Neural crest cell (in vitro differentiated cells): ENCODE measurements at places on chromosomes 2 and 18.

GRCh38 chr18:9627642-9628041 is 13.3 kb upstream of the PPP4R1 start:
- DNase-seq: no peak

- no peak for DNase-seq
These were observed 1074.2 kb upstream of the ZEB2 start for GRCh38 chr2:145593991-145594614.

GRCh38 chr2:144111437-144111836 is 408.5 kb downstream of the ZEB2 start:
- DNase-seq: no peak

DNA sequence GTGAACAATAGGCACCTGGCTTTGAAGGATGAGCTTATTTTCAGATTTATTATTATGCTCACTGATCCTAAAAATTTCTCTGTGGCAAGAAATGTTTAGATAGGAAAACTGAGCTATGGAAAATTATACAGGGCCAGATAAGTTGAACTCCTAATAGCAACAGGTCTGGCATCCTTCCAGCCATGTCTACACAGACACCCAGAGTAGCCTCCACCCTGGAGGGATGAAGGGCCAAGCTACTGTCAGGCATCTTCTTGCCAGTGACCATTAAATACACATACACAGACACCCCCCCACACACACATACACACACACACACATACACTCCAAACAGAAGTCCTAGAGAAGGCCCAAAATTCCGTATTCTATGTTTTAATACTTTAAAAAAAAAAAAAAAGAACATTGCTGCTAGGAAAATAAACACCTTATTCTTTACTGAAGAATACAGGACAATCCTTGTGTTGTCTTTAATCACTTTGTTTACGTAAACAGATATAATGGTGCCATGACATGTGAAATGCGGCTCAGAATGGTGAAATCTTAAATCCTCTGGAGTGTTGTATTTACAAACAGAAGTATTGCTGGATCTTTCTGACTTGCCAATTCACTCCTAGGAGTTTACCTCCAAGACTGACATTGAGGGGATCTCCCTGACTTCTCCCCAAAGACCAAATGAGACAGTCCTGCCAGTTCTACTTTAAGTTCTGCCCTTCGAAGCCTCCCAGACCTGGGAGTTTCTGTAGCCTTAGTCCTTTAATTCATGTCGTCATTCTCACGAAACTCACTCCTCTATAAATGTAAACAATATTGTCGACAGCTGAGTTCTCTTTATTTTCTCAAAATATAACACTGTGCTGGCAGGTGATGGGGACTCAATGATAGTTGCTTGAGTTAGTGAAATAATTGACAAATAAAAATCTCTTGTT is 163.1 kb downstream of the ANTXR1 start:
- DNase-seq: no peak

DNA sequence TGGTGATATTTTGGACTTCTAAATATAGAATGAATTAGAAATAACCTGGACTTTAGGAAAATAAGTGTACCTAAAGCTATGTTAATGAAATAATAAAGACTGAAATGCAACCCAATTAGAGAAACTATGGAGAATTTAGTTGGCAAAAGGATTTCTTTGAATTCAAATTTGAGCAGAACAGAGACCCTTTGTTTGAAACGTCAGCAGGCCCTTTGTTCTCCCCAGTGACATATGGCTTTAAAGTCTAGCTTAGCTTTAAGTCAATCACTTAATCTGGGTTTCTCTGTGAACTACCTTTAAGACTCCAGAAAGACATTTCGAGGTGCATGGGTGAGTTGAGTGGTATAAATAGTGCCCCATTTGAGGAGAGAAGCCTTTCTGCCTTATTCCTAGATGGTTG is 130.5 kb upstream of the CREB1 start:
- no peak for DNase-seq

DNA sequence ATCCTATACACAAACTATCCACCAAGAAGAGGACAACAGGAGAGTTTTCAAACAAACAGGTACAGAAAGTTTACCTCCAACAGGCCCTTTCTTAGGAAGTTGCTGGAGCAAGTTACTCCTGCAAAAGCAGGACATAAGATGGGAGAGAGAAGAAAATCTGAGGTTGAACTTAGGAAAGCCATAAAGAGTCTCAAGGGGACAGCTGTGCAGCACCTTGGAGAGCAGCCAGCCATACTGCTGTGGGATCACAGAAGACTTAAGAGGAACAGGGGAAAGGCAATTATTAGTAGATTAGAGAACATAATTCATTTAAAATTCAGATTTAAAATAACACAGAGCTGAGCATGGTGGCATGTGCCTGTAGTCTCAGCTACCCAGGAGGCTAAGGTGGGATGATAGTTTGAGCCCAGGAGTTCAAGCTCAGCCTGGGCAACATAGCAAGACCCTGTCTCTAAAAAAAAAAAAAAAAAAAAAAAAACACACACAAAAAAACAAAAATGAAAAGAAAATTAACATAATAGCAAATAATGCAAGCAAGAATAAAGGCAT is 148.1 kb upstream of the SIX3 start:
- no peak for DNase-seq

DNA sequence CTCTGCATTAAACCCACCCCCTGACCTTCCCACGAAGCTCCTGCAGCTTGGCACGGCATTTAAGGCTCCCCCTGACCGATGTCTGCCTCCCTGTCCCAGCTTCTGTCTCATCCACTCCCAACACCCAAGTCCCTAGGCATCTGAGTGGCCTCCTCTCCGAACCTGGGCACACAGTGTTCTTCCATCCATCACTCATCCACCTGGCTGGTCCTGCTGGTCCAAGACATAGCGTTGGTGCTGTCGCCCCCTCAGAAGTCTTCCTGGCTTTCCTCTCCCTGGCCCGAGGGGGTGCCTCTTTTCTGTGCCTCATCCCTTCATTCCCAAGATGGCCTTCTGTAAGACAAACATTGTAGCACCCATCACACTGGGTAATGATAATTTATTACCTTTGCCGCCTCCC is 323.6 kb downstream of the GBX2 start:
- DNase-seq: no peak

DNA sequence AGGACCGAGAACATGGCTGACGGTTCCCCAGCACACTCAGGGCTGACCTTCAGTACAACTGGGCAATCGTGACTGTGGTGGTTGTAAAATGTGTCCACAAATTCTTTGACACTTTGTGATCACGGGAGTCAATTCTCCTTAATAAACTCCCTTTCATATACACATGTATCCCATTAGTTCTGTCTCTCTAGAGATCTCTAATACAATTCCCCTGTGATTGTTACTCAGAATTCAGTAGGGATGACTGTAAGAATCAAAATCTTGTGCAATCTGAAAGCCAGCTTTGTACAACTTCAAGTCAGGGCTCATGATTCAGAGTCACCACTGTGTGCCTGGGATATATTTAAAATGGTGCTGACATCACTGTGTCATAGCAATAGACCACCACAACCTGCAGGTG is 89.5 kb upstream of the LMAN1 start:
- DNase-seq: no peak

GRCh38 chr2:187689372-187689771 is 135.1 kb upstream of the TFPI start:
- DNase-seq: no peak

- no peak for DNase-seq
These were observed 32.5 kb upstream of the IL1RL1 start for GRCh38 chr2:102278720-102279390.

GRCh38 chr2:54750040-54750439 is 26.6 kb downstream of the EML6 start:
- no peak for DNase-seq

GRCh38 chr2:42338567-42339190 is 22.3 kb downstream of the COX7A2L start:
- DNase-seq: no peak

DNA sequence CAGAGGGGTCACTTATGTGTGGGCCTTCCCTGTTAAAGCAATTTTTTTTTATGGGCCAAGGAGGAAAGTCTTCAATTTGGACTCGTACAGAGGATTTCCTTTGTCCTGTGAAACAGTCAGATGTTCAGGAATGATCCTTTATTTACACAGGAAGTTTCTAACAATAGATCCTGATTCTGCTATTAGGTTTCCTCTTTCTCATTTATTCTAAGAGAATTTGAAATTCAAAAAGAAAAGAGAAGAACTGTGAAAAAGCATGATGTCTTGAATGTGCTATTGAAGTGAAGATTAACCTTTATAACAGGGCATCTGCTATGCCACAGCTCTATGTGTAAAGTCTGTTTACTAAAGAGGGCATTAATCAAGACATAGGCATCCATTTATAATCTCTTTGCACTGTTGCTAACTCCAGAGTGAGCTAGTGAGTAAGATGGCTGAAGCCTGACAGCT is 105.3 kb upstream of the FAM98A start:
- DNase-seq: no peak

GRCh38 chr2:98573426-98573825 is 34.9 kb downstream of the COA5 start:
- DNase-seq: no peak
